Activated CD8-positive, alpha-beta T cell treated with anti-CD3 and anti-CD28 coated beads, Interleukin-2, amount 10 ng/mL, durations not matched to agents 7 days and 5 days (primary cell): ENCODE measurements at places on chromosomes 3 and 15. TPM values are rescaled to one million over a fixed set of nuclear protein-coding genes. Genes with fewer than 3 reads are reported as not detected.
A peak's percentile ranks its signal among the peaks of the same experiment; 100 is the strongest.

GRCh38 chr3:1117843-1118473 is 25.1 kb downstream of the CNTN6 start:
- no peaks in the 10 kb centered on the region for H3K27me3 ChIP-seq
- no peak overlapping the region for H3K4me3 ChIP-seq
- H3K36me3 ChIP-seq, result no peaks in the 10 kb centered on the region
- H3K27ac ChIP-seq, result no peak overlapping the region
- no peaks in the 10 kb centered on the region for H3K4me1 ChIP-seq
- no peak for DNase-seq

- H3K36me3 ChIP-seq, result no peaks in the 10 kb centered on the region
- no peak overlapping the region for H3K27ac ChIP-seq
- H3K4me3 ChIP-seq, result no peak overlapping the region
Observed at GRCh38 chr15:61479613-61480012, 250.5 kb upstream of the RORA start.

DNA sequence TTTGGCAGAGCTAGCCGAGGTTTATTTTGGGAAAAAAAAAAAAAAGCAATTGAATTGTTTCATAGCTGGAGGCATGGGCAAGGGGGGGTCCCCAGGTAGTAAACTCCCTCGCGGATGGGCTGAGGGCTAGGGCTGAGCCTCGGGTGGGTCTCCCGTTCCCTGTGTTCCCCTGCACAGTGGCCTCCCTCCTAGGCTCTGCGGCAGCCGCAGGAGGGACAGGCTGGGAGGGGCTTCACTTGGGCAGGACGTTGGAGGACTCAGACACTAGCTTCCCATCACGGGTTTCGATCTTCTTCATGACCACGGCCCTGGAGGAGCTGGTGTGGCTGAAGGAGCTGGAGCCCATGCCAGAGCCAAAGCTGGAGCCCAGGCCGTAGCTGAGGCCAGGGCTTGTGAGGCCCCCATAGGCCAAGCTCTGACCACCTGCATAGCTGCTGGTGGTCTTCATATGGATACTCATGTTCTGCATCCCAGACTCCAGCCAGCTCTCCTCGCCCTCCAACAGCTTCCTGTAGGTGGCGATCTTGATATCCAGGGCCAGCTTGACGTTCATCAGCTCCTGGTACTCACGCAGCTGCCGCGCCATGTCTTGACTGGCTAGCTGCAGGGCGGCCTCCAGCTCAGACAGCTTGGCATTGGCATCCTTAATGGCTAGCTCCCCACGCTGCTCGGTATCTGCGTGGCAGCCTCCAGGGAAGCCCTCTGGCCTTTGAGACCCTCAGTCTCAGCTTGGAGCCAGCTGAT is 64.0 kb upstream of the CDAN1 start:
- H3K27me3 ChIP-seq, result no peaks in the 10 kb centered on the region
- H3K4me3 ChIP-seq, result no peak overlapping the region
- DNase-seq, result no peak
- H3K4me1 ChIP-seq, result peaks cover 14% of the 10 kb centered on the region
- no peak overlapping the region for H3K27ac ChIP-seq

PEX5L gene
- total RNA-seq, result not detected

DTWD1 gene
- 16.1 TPM for total RNA-seq

ERC2 gene
- total RNA-seq, result not detected

DNA sequence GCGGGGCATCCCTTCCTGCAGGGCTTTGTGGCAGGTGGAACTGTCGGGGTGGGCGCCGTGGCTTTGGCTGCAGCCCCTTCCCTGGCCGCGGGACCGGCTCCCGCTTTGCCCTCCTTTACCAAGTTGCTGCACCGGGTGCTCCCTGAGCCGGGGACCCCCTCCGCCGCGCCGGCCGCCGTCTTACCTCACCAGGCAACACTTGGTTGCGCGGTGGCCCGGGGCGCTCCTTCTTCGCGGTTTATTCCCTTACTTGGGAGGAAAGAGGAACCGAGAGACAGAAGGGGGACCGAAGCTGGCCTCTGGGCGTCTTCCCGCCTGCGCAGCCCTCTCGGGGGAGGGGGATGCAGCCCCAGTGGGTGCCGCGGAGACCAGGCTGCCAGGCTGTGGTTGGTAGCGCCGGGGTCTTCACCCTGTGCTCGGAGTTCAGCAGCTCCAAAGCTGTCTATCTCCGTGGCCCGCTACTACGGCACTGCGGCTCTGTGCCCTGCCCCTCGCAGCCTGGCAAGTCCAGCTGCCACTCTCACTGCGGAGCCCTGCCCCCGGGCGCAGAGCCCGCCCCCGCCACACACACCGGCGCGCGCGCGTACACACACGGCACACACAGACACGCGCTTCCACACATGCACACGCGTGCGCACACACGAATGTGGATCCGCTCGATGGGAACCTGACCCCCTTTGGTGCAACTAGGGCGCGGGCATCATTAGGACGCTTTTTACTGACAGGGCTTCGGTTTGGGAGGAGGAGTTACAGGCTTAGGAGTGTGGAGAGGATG is at the start of gene DGKG:
Gene DGKG (minus strand): TSS at position 473 of the 775 bp plus-strand sequence. CDS start 41,775 bp downstream, outside the sequence.
- no peak within 1 kb of the TSS for H3K27ac ChIP-seq
- no peaks in the 10 kb centered on the region for H3K36me3 ChIP-seq
- DNase-seq, result peak; percentile 26
- peaks cover 62% of the 10 kb centered on the region for H3K27me3 ChIP-seq

- no peaks in the 10 kb centered on the region for H3K36me3 ChIP-seq
- H3K27ac ChIP-seq, result no peak overlapping the region
- no peaks in the 10 kb centered on the region for H3K27me3 ChIP-seq
- DNase-seq, result no peak
- no peak overlapping the region for H3K4me3 ChIP-seq
Observed at GRCh38 chr15:87930457-87930856, 326.1 kb downstream of the NTRK3 start.

- H3K4me1 ChIP-seq, result no peaks in the 10 kb centered on the region
- no peaks in the 10 kb centered on the region for H3K27me3 ChIP-seq
- H3K27ac ChIP-seq, result no peak overlapping the region
- H3K4me3 ChIP-seq, result no peak overlapping the region
- no peaks in the 10 kb centered on the region for H3K36me3 ChIP-seq
Observed at GRCh38 chr3:58857402-58857801, 190.8 kb upstream of the FAM3D start.

ZMYND10 gene
- total RNA-seq, result 5.0 TPM

MST1R gene
- 3.9 TPM for total RNA-seq

TF gene
- total RNA-seq, result 0.03 TPM

DNA sequence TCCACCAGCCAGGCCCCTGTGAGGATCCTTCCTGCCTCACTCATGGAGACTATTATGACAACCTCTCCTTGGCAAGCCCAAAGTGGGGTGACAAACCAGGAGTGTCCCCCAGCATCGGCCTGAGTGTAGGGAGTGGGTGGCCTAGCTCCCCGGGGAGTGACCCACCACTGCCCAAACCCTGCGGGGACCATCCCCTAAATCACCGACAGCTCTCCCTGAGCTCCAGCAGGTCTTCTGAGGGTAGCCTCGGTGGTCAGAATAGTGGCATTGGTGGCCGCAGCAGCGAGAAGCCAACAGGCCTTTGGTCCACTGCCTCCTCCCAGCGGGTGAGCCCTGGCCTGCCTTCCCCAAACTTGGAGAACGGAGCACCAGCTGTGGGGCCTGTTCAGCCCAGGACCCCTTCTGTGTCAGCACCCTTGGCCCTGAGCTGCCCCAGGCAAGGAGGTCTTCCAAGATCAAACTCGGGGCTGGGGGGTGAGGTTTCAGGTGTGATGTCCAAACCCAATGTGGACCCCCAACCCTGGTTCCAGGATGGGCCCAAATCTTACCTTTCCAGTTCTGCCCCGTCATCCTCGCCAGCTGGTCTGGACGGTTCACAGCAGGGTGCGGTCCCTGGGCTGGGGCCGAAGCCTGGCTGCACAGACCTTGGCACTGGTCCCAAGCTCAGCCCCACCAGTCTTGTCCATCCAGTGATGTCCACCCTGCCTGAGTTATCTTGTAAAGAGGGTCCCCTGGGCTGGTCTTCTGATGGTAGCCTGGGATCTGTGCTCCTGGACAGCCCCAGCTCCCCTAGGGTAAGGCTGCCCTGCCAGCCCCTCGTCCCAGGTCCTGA is 1.0 kb downstream of the LIMD1 start:
- peaks cover 49% of the 10 kb centered on the region for H3K36me3 ChIP-seq
- H3K4me3 ChIP-seq, result peak overlapping the region; percentile 77
- H3K27ac ChIP-seq, result peak overlapping the region; percentile 89
- DNase-seq, result no peak
- no peaks in the 10 kb centered on the region for H3K27me3 ChIP-seq

GRCh38 chr15:38624244-38625205 is 59.9 kb upstream of the RASGRP1 start:
- H3K36me3 ChIP-seq, result no peaks in the 10 kb centered on the region
- peaks cover 32% of the 10 kb centered on the region for H3K4me1 ChIP-seq
- no peak for DNase-seq
- no peak overlapping the region for H3K4me3 ChIP-seq
- H3K27me3 ChIP-seq, result no peaks in the 10 kb centered on the region

IMPG2 gene
- 0.29 TPM for total RNA-seq

DNA sequence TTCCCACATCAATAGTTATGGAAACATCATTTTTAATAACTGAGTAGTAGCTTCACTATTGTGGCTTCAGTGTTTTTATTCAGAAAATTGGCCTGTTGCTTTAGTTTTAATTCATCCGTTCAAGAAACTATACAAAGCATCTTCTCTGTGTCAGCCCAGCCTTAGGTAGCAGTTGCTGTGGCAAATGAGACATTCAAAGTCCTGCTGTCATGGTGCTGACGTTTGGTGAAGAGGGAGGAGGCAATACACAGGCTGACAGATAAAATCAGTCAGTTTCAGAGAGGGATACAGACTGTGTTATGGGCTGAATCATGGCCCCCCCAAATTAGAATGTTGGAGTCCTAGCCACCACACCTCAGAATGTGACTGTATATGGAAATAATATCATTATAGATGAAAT is 56.5 kb downstream of the SLC7A14 start:
- no peaks in the 10 kb centered on the region for H3K4me1 ChIP-seq
- H3K36me3 ChIP-seq, result no peaks in the 10 kb centered on the region
- no peak overlapping the region for H3K4me3 ChIP-seq
- DNase-seq, result no peak
- H3K27ac ChIP-seq, result no peak overlapping the region

DNA sequence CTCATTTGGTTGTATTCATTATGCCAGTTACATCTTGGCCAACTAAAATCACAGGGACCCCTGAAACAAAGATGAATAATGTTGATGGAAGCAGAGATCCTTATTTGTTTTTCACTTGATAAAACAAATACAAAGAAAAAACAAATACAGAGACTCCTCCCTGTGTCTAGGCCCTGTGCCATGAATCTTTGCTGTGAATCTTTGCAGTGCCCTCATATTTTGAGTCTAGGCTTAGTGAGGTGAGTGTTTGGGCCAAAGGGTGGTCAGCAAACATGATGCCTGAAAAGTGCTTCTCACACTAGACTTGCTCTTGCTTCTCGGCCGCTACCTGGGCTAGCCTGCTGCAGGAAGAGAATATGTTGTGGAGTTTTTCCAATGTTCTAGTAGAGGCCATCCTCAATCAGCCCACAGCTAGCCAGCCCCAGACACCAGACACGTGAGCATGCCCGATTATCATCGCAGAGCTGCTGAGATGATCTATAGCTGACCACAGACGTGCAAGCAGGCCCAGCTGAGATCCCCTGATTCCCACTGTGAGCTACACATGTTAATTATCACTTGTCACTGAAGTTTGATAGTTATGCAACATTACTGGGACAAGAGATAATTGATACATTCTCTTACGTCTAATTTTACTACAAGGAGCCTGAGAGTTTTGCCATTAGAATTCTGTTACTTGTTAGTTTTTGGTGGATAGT is 191.4 kb downstream of the THRB start:
- H3K36me3 ChIP-seq, result no peaks in the 10 kb centered on the region
- no peak overlapping the region for H3K4me3 ChIP-seq
- H3K4me1 ChIP-seq, result no peaks in the 10 kb centered on the region
- H3K27me3 ChIP-seq, result no peaks in the 10 kb centered on the region

DNA sequence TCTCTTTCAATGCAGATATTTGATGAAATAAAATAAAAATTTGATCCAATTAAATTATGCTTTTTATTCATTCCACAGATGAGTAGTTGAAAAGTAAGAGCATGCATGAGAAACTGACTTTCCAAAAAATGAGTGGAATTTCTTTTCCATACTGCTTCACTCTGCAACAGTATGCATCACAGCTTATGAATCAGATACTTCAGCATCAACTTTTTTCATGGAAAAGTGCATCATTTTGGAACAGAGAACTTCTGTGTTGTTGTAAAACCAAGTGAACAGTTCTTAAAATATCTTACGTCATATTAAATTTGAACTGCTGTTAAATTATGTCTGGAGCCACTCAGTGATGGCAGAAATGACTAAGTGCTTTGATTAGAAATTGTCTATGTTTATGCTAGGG is 16.7 kb upstream of the SLC7A14 start:
- H3K4me3 ChIP-seq, result no peak overlapping the region
- peaks cover 2% of the 10 kb centered on the region for H3K27me3 ChIP-seq
- no peaks in the 10 kb centered on the region for H3K36me3 ChIP-seq
- H3K4me1 ChIP-seq, result no peaks in the 10 kb centered on the region

- H3K36me3 ChIP-seq, result no peaks in the 10 kb centered on the region
- no peak overlapping the region for H3K27ac ChIP-seq
- peaks cover 17% of the 10 kb centered on the region for H3K27me3 ChIP-seq
- H3K4me1 ChIP-seq, result peaks cover 22% of the 10 kb centered on the region
Observed at GRCh38 chr15:67957435-67958132, 96.5 kb upstream of the PIAS1 start.

- peak; percentile 57 for DNase-seq
- H3K27ac ChIP-seq, result no peak overlapping the region
- peaks cover 71% of the 10 kb centered on the region for H3K4me1 ChIP-seq
- no peak overlapping the region for H3K4me3 ChIP-seq
- H3K36me3 ChIP-seq, result peaks cover 43% of the 10 kb centered on the region
Observed at GRCh38 chr15:70507772-70508371, 255.5 kb downstream of the UACA start.

DNA sequence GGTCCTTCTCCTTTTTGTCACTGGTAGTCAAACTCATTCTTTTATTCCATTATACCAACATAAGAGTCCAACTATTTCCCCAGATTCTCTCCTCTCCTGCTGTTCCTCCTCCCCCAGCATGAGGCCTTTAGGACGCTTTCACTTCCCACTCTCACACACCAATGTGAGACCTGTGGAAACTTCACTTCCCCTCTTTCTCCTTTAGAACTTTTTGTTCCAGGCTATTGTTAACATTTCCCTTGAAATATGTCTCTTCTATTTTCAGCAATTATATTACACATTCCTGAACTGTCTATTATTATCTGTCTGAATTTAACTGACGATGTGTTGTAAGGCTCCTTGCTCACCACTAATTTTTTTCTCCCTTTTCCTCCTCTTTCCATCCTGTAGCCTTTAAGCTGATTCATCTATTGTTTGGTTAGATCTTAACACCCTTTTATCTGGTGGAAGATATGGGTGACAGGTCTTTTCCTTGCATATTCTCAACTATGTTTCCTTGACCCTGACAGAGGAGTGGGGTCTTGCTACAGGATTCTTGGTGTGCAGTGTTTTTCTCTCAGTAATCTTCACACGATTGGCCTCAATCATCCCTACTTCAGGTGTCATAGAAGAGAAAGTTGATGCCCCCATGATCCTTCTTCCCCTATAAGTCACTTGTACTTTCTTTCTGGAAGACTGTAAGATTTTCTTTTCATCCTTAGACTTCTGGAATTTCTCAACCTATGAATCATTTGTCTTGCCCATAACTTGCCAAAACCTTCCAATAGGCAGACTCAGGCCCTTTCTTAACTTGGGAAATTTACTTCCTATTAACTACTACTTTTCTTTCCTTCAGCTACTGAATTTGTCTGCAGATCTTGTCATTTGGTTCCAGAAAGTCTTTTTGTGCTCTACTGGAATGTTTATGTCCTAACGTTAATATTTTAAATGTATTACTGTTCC is 5.9 kb downstream of the CYP19A1 start:
- no peak overlapping the region for H3K4me3 ChIP-seq
- H3K27ac ChIP-seq, result no peak overlapping the region
- H3K27me3 ChIP-seq, result peaks cover 2% of the 10 kb centered on the region
- H3K4me1 ChIP-seq, result no peaks in the 10 kb centered on the region
- DNase-seq, result no peak

UBAP1L gene
- total RNA-seq, result 4.2 TPM
